ENCODE measurements at places on chromosomes 4 and X.

- DNase-seq = no peak
Observed at GRCh38 chrX:104427073-104427472, 138.9 kb upstream of the IL1RAPL2 start.

GRCh38 chr4:94253036-94253435 lies 45.4 kb downstream of the SMARCAD1 start:
- DNase-seq = no peak

DNA sequence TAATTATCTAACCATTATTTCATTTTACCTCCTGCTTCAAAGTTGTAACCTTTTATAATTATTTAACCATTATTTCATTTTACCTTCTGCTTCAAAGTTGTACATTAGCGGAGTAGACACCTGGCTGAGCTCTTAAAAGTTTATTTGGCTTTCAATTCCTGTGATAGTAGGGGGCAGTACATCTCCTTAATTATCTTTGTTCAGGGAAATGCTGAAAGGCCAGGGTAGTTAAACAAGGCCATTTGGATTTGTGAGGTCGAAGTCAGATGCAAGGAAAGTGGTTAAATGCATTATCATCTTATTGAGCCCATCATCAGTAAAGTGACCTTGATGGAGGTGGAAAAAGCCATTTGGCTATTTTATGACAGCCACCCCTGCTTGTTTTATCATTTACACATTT lies 210.6 kb downstream of the TENM3 start:
- DNase-seq = no peak

DNA sequence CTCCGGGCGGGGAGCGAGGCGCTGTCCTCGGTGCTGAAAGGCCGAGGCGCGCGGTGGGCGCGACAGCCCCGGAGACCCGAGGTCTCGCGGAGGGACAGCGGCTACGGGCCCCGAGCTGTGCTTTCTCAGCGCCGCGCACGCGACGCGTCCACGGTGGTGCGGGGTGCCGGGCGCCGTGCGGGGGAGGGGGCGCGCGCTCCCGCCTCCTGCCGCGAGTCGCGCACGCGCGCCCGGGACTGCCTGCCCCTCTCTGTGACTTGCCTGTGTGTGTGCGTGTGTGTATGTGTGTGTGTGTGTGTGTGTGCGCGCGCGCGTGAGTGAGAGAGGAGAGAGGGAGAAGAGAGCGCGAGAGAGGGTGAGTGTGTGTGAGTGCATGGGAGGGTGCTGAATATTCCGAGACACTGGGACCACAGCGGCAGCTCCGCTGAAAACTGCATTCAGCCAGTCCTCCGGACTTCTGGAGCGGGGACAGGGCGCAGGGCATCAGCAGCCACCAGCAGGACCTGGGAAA lies at the start of gene GRIA2:
GRIA2 (plus strand) TSS at position 358 of the 511 bp plus-strand sequence. CDS start 315 bp downstream, outside the sequence.
- peak; percentile 60 for DNase-seq

DNA sequence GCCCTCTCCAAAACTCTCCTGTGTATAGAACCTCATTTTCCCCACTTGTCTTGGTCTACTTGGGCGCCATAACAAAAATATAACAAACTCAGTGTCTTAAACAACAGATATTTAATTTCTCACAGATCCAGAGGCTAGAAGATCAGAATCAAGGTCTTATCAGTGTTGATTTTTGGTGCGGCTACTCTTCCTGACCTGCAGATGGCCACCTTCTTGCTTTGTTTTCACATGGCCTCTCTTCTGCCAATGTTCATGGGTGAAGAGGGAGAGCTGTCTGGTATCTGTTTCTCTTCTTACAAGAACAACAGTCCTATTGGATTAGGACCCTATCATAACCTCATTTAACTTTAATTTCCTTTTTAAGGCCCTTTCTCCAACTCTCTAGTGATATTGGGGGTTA lies 177.3 kb downstream of the PABPC4L start:
- no peak for DNase-seq

GRCh38 chr4:107359208-107359607 lies 323.1 kb upstream of the DKK2 start:
- no peak for DNase-seq
